ENCODE measurements at places on chromosomes 4 and X. TPM values are rescaled to one million over a fixed set of nuclear protein-coding genes. Genes with fewer than 3 reads are reported as not detected.

GRCh38 chr4:23788460-23788859 lies 101.4 kb downstream of the PPARGC1A start:
- DNase-seq, result no peak

ZNF630 gene
- polyA plus RNA-seq, result 0.78 TPM

EREG gene
- polyA plus RNA-seq, result 38.7 TPM

DNA sequence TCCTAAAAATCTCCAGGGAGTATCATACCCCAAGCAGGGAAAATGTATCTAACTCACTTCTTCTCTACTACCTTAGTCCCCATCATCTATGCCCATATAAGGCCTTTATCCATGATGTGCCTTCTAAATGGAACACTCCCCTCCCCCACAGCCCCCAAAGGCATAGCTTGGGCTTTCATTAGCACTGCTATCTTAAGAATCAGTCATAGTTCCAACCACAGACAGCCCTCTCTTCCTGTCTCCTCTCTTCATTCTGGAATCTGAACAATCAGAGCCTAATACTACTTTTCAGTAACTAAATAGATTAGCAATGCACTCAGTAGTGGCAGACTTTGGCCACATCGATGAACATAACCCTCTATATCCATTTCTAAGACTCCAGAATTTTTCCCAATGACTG lies 313.2 kb upstream of the DKK2 start:
- DNase-seq, result no peak

DNA sequence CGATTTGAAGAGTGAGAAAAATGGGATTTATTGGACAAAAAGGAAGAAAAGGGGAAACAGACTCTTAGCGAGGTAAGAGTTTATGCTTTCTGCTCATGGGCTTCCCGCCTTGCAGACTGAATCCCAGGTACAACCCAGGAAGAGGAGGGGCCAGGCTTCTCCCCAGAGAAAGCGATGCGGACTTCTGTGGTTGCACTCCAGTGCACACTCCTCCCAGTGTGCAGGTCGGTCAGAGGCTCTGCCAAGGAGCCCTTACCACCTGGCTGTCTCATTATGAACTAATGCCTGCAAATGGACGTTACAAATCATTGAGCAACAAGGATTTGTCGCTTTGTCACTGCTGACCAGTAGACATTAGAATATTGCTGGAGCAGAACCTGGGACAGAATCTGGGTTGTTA lies 39.9 kb upstream of the GLRA2 start:
- DNase-seq, result no peak

- DNase-seq, result no peak
Measured at GRCh38 chrX:10039821-10040793, 72.9 kb downstream of the CLDN34 start.

DNA sequence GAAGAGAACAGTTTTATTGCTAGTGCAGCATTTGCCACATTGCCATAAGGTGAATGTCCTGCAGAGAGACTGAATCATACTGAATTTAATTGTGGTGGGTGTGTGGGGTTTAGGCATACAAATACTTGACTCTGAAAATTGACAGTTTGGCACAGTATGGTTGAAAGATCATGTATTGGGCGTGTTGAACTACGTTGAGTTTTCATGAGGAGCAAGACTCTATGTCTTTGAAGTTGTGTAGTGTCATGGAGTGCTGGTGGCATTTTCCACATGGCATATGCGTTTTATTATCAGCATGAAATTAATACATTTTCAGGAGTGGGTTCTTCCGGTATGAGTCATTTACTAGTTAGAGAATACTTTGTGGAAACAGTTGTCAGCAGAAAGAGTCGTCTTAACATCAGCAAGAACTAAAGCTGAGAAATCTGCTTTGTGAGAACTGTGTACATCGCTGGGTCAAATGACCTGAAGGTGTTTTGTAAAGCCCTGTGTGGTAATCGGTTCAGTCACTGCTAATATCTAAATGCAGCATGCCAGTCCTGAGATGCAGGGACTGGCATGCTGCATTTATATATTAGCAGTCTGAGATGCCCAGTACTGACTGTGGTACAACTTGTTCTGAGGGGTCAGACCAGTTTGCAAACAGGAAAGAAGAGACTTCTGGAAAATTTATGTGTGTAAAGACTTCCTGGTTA lies 50.3 kb downstream of the ARHGAP10 start:
- DNase-seq, result no peak

GABRQ gene
- polyA plus RNA-seq, result 0.08 TPM

DNA sequence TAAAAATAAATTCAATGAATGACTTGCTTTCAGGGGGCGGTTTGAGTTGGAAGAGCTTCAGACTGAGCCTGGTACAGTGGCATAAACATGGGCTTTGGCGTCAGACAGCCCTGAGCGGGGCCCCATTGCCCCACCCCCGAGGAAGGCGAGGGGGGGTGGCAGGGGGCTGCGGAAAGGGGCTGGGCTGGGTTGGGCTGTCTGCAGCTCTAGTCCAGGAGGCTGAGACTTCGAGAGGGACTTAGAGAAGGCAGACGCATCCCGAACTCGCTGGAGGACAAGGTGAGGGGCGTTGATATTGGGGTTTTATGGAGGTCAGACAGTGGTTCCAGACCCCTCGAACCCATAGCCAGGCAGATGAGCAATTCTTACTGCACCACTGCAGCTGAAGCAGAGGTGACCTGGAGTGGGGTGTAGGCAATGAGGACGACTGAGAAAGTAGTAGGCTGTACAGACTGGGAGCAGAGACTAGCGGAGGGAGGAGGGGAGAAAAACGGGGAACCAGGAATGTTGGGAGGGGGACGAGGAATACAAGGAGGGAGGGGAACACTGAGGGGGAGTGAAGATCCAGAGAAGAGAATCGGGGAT lies at the start of gene MAGED2:
Gene MAGED2, plus strand, starts transcription at position 222 of the 585 bp plus-strand sequence. CDS start 1,587 bp downstream, outside the sequence.
- no peak for DNase-seq

GRCh38 chr4:184364100-184364921 lies 110.0 kb downstream of the IRF2 start:
- no peak for DNase-seq

GRCh38 chr4:66091786-66092185 lies 421.5 kb upstream of the EPHA5 start:
- no peak for DNase-seq

- DNase-seq, result no peak
Measured at GRCh38 chr4:189809241-189809735, 131.4 kb upstream of the FRG1 start.

SRPX gene
- polyA plus RNA-seq, result 166 TPM

- no peak for DNase-seq
Measured at GRCh38 chrX:134258202-134258601, 21.2 kb downstream of the CCDC160 start.

Data from keratinocyte (primary cell).